ENCODE measurements at places on chromosomes 6 and 20. TPM values are rescaled to one million over a fixed set of nuclear protein-coding genes. Genes with fewer than 3 reads are reported as not detected.

The VSTM2L gene
- total RNA-seq: 164 TPM

The JAG1 gene
- 16.0 TPM for total RNA-seq

The PBOV1 gene
- not detected for total RNA-seq

The ZNF831 gene
- under 0.01 TPM for total RNA-seq

The NFATC2 gene
- total RNA-seq: 0.49 TPM

The OPRM1 gene
- total RNA-seq: 0.98 TPM

The IL17A gene
- not detected for total RNA-seq

The HLA-E gene
- 28.5 TPM for total RNA-seq

The PAK5 gene
- 36.1 TPM for total RNA-seq

The PKIB gene
- total RNA-seq: 2.0 TPM

The L3MBTL1 gene
- total RNA-seq: 14.8 TPM

The KIF6 gene
- 0.98 TPM for total RNA-seq

The IBTK gene
- total RNA-seq: 60.5 TPM

The ENPP3 gene
- 0.25 TPM for total RNA-seq

The DTNBP1 gene
- total RNA-seq: 7.6 TPM

The NNAT gene
- total RNA-seq: 345 TPM

The VIP gene
- 3.0 TPM for total RNA-seq

The ARMH2 gene
- not detected for total RNA-seq

The NCOA7 gene
- 29.7 TPM for total RNA-seq

The SH3BGRL2 gene
- 16.5 TPM for total RNA-seq

The RGS17 gene
- total RNA-seq: 81.4 TPM

The LTB gene
- not detected for total RNA-seq

The CST2 gene
- total RNA-seq: not detected

The CENPB gene
- total RNA-seq: 31.0 TPM

The BPIFB1 gene
- total RNA-seq: not detected

The CALHM6 gene
- total RNA-seq: 3.9 TPM

The UNC93A gene
- total RNA-seq: not detected

The TCEA2 gene
- total RNA-seq: 30.0 TPM

The CD83 gene
- total RNA-seq: 17.5 TPM

The ARFGEF2 gene
- total RNA-seq: 20.7 TPM

The GSTA3 gene
- not detected for total RNA-seq

The EPPIN gene
- total RNA-seq: not detected

The EYA4 gene
- 0.25 TPM for total RNA-seq

The MCCD1 gene
- total RNA-seq: not detected

The DACT2 gene
- total RNA-seq: 1.7 TPM

The MYB gene
- 2.5 TPM for total RNA-seq

The CFAP61 gene
- total RNA-seq: 2.5 TPM

The THBS2 gene
- 11.3 TPM for total RNA-seq

The IL20RA gene
- total RNA-seq: 0.25 TPM

The KIF13A gene
- 14.5 TPM for total RNA-seq
